ENCODE measurements at places on chromosomes 16 and 17.

- DNase-seq: no peak
Observed at GRCh38 chr16:2517954-2518605, 2.1 kb upstream of the AMDHD2 start.

- no peak for DNase-seq
Observed at GRCh38 chr17:32631341-32632096, 144.7 kb downstream of the CDK5R1 start.

GRCh38 chr17:40095351-40095943, 4.9 kb downstream of the NR1D1 start:
- peak; percentile 34 for DNase-seq

- peak; percentile 65 for DNase-seq
Observed at GRCh38 chr17:73560661-73561060, 83.6 kb downstream of the SDK2 start.

- DNase-seq: no peak
Observed at GRCh38 chr17:253091-253846, 71.8 kb upstream of the DOC2B start.

DNA sequence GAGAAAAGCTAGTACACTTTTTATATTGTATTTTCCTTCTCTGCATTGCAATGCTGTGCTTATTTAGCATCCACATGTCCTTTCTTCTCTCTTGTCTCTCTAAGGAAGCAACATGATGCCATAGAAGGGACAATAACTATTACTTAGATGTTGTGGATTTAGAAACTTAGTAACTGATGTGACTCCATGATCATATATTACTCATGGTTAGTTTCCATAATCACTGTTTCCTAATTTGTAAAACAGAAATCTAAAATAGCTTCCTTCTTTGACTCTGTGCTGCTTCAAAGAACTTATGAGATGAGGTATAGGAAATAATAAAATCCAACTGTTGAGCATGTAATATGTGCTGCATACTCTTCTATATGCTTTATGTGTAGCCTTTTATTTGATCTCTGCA, 6.6 kb upstream of the ABCA5 start:
- DNase-seq: no peak

DNA sequence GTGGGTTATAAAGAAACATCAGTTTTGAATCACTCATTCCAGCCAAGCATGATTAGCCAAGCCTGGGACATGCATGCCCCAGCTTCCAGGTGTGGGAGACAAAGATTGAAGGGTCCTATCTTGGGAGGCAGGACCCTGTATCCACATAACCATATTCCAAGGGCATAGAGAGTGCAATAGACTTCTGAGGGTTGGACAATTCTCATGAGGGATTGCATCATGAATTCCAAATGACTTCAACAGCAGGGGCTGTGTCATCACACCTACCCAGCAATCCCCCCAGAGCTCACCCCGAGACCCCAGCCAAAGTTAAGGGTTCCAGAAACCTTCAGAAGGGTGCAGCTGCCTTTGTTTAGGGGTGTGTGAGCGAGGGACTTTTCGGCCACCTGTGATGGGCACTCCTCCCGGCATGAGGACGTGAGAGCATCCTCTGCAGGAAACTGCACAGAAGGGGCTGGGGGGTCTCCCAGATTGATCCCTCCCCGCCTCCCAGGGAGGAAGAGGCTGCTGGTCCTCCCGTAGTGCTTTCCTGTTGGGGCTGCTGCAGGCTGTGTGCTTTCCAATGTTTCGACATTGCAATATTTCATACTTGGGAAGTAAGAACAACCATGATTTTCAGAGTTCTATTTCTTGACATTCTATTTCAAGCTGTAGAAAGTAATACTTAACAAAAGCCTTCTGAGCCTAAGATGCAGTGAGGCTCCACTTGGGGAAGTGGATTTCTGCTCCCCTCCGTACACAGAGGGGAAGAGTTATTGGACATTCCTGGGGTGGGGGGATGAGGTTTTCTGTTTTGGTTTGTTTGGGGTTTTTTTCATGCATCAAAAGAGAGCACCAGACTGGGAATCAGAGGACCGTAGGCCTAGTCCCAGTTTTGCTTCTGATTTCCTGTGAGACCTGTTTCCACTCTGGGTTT, 13.3 kb upstream of the PITPNM3 start:
- DNase-seq: no peak

DNA sequence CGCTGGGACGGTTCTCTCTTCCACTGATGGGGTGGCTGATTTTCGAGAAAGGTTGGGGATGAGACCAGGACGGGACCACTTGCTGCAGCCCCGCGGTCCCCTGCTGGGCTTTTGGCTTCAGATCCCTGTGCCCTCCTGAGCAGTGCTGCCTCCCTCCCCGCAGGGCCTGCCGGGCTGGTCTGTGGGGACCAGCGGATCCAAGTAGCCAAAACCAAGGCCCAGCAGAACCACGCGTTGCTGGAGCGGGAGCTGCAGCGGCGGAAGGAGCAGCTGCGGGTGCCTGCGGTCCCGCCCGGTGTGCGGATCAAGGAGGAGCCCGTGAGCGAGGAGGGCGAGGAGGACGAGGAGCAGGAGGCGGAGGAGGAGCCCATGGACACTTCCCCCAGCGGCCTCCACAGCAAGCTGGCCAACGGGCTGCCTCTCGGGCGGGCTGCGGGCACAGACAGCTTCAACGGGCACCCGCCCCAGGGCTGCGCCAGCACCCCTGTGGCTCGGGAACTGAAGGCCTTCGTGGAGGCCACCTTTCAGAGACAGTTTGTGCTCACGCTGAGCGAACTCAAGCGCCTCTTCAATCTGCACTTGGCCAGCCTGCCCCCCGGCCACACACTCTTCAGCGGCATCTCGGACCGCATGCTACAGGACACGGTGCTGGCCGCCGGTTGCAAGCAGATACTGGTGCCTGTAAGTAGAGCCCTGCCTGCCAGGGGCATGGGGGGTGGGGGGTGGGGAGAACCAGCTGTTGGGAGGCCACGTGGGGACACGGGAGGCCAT, 28.6 kb downstream of the POLR3E start:
- no peak for DNase-seq

DNA sequence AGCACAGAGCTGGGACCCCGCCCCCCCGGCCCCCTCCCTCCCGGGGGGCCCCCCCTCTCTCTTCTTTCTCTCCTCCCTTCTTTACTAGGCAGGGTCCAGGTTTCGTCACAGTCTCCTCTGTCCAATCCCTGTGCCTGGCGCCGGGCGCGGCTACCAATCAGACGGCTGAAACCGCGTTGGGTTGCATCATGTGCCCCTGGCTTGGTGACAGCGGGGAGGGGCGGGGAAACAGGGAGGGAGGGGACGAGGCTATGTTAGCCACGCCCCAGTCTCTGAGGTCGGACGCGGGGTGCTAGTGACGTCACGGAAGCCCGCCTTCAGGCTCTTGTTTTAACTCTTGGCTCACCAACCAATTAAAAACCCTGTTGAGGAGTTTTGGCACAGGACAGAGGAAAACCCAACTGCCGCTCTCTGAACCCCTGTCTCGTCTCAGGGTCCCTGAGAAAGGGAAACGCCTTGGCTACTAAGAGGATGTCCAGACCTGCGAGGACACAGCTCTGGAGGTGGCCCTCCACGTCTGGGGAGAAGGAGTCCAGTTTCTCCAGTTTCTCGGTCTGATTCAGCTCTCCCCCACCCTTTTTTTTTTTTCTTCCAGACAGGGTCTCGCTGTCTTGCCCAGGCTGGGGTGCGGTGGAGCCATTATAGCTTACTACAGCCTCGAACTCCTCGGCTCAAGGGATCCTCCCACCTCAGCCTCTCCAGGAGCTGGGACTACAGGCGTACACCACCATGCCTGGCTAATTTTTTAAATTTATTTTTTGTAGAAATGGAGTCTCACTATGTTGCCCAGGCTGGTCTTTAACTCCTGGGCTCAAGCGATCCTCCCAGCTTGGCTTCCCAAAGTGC, 441 bp upstream of the PLEKHH3 start:
- DNase-seq: peak; percentile 100

DNA sequence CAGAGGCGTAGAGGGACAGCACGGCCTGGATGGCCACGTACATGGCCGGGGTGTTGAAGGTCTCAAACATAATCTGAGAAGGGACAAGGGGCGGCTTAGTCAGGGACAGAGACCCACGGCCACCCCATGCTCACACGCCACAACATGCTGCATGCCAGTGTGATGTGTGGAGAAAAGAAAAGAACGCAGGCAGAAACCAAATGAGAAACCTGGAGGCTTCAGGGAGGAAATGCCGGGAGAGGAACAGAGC, 1.1 kb downstream of the ACTG1 start:
- DNase-seq: no peak

GRCh38 chr16:11313493-11314308, 31.6 kb upstream of the RMI2 start:
- DNase-seq: no peak

DNA sequence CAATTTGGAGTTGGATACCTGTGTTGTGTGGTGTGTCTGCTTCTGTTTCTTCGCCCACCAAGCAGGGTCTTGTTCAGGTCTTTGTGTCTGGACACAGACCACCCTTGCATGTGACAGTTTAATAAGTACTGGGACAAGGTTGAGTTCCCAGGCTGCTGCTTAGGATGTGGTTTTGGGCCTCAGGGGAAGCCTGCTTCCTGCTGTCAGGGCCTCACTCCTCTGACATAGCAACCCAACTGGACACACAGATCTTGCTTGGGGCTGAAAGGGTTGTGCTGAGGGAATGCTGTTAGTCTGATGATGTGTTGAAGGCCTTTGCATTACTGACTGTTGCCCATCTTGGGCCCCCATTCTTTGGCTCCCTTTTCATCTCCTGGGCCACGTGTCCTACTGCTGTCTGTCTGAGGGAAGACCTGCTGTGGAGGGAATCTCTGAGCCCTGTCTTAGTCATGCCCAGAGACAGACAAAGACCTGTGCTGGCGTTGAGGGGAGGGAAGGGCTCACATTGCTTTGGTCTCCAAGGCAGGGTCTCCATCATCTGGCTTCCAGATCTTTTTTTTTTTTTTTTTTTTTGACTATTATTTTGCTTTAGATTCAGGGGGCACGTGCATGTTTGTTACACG, 4.7 kb upstream of the TGFB1I1 start:
- peak; percentile 40 for DNase-seq

- no peak for DNase-seq
Observed at GRCh38 chr17:17868641-17869522, 32.1 kb upstream of the SREBF1 start.

DNA sequence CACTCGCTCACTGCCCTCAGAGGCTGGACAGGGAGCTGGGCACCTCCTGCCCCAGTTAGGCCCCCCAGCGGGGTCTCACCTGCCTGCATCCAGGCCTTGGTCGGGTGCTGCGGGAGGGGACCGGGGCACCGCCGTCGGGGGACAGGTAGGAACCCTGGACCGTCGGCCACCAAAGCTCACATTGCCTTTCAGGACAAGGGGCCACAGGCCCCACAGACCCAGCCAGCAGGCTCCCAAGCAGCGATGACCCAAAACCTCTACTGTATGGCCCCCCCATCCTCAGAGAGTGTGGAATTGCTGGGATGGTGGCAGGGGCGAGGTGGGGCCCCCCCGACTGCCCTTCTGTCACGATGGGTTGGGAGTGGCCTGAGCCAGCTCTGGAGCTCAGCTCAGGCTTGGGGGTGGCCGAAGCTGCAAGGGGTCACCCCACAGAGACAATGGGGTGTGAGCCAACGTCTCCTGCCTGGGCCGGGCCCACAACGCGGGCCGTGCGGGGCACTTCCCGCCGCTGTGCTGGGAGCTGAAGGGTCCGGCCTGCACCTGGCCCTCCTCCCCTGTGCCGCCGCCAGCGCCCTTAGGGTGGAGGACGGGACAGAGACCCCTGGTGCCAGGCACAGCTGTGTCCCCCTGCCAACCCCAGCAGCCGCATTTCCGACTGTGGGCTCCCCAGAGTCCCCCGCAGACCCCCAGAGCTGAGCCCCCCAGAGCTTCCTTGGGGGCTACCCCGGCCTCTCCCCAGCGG, 498 bp downstream of the IGFALS start:
- no peak for DNase-seq

- DNase-seq: no peak
Observed at GRCh38 chr16:243348-243747, 8.7 kb downstream of the FAM234A start.

DNA sequence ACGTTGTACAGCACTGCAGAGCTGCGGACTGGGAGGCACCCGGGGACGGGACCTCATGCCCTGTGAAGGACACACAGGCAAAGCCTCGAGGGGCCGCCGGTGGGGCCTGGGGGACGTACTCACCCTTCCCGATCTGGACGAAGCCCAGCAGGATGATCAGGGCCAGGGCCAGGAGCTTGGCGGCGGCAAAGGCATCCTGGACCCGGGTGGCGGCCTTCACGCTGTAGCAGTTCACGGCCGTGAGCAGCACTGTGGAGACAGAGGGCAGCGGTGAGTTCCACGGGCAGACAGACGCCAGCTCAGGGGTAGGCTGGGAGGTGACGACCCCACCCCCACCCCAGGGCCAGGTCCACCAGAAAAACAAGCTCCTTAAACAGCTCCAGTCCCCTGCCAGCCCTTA, 17.7 kb downstream of the SLC7A5 start:
- no peak for DNase-seq

DNA sequence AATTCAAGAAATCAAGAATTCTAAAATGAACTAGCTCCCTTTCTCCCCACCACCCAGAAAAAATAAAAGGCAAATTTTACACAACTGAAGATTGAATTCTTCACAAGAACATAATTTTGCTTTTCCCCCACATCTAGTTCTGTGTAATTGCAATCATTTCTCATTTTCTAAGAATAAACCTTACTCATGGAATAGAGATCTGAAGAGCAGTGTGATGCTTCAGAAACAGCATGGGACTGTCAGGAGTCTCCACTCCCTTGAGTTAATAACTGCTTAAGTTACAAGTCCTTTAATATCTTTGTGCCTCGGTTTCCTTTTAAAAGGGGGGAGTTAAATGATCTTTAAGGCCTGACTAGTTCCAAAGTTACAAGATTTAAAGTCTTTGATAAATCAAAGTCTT, 53.7 kb downstream of the CACNG1 start:
- DNase-seq: no peak

DNA sequence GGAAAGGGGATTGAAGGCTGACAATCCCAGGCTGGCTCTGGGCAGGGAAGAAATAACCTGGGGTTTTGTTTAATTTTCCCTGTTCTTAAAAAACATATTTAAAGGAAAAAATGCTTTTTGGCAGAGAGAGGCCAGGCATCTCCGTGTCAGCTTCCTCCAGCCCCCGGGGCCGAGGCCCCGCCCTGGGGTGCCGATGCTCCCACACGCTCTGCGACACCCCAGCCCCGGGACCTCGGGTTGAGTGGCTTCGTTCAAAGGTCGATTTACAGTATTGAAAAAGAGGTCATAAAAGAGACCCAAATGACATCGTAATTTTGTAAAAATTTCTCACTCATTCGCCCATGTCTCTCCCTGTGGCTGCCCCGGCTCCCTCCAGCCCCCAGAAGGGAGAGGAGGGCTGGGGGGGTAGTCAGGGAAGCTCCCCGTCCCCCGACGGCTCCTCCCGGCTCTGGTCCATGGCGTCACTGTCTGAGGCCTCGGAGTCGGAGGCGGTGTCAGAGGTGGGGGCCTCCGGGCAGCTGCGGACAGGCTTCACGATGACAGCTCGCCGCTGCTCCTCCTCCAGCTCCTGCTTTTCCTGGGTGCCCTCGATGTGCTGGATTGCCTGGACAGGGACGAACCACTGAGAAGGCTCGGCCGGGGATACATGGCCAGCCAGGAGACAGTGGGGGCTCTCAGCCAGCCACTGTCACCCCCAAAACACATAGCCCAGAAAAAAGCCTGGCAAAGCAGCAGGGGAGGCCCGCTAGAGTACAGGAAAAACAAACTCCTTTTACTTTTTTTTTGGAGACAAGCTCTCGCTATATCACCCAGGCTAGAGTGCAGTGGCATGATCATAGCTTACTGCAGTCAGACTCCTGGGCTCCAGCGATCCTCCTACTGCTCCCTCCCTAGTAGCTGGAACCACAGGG, 14.9 kb downstream of the TFAP4 start:
- no peak for DNase-seq
